Neural progenitor cell (in vitro differentiated cells): ENCODE measurements at places on chromosomes 4 and X. TPM values are rescaled to one million over a fixed set of nuclear protein-coding genes. Genes with fewer than 3 reads are reported as not detected.

The MSX1 gene
- 0.65 TPM in 1 of 2 replicates, not detected in the other for total RNA-seq

The SPATA18 gene
- 5.4 and 7.2 TPM in 2 replicates for total RNA-seq

The ERVMER34-1 gene
- 2.0 and 2.1 TPM in 2 replicates for total RNA-seq

The MRFAP1 gene
- 162 and 178 TPM in 2 replicates for total RNA-seq

The TAF7L gene
- total RNA-seq: not detected in 2 replicates

The YY2 gene
- total RNA-seq: 0.22 and 0.56 TPM in 2 replicates

The RASL11B gene
- total RNA-seq: 6.8 and 10.1 TPM in 2 replicates

The NAP1L5 gene
- 2.4 and 6.9 TPM in 2 replicates for total RNA-seq

The NKX3-2 gene
- total RNA-seq: 0.40 TPM in 1 of 2 replicates, not detected in the other

The FAM9C gene
- total RNA-seq: not detected in 2 replicates

The PCDH11X gene
- 21.0 and 27.1 TPM in 2 replicates for total RNA-seq

The IL9R gene
- 0.25 TPM in 1 of 2 replicates, not detected in the other for total RNA-seq

The EDA gene
- total RNA-seq: 6.8 and 7.4 TPM in 2 replicates

The TBX22 gene
- total RNA-seq: 0.53 and 1.0 TPM in 2 replicates

The TMPRSS11D gene
- not detected in 2 replicates for total RNA-seq

The HELT gene
- total RNA-seq: not detected in 2 replicates

- DNase-seq: peak; percentile 76
Observed at GRCh38 chr4:56434599-56435139, 746 bp downstream of the PPAT start.

- DNase-seq: no peak
Observed at GRCh38 chrX:13013363-13014110, 30.9 kb downstream of the FAM9C start.

DNA sequence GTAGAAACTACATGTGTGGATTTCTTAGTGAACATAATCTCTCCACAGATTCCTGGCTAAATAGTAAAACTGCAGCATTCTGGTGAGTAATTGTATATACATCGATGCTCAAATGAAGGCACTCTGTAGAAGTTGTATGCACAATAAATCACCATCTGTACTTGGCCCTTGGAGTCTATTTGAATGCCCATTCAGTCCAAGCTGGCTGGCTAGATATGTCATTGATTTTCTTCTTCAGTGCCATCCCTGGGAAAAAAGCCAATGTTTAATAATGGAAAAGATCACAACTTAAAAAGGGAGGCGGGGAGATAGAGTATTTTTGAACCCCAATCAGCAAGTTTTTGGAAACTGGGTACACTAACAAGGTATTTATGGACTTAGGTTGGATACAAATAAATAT lies 381.0 kb upstream of the TEX13C start:
- no peak for DNase-seq

GRCh38 chr4:54662901-54663585 lies 5.3 kb downstream of the KIT start:
- DNase-seq: no peak

DNA sequence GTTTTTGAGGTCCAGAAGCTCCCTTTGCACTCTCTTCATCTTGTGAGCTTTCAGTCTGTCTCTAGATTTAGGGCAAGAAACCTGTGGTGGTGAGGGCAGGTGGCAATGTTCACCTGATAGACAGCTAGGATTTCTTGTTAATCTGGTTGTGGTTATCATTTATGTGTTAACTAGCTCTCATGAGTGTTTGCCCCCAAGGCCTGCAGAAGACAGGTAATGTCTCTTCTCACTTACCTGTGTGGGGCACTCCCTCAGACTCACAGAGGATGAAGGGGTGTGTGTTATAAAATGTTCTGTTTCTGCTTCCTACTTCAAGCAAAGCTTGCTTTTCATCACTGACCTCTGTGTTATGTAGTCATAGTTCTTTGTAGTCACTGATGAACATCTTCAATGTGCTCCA lies 17.8 kb downstream of the EGF start:
- no peak for DNase-seq

GRCh38 chr4:8221476-8221875 lies 22.4 kb downstream of the SH3TC1 start:
- DNase-seq: no peak

DNA sequence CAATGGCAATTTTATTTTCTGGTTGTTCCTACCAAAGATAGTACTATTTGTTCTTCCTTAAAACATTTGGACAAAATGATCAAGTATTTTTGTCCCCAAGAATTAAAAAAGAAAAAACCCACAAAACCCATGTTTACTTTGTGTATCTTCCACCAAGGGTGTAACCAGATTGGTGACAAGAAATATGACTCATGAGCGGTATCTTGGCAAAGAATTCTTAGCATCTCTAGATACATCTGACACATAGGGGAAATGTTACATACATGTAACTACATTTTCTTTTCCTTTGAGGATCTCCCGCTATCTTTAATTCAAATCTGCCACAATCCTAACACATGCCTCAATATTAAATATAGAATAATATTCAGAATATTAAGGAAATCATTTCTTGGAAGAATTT lies 78.7 kb downstream of the WDFY3 start:
- no peak for DNase-seq

DNA sequence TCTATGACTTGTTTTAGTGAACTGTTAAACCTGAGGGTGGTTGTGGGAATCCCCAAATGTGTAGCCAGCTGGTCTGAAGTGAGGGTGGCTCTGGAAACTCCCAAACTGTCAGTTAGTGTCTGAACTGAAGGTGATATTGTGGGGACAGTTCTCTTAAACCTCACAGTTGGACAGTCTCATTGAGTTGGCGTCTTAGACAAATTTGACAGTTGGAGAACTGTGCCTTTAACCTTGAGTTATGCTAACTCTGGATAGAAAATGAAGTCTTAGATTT lies 20.7 kb upstream of the CTSO start:
- DNase-seq: no peak

DNA sequence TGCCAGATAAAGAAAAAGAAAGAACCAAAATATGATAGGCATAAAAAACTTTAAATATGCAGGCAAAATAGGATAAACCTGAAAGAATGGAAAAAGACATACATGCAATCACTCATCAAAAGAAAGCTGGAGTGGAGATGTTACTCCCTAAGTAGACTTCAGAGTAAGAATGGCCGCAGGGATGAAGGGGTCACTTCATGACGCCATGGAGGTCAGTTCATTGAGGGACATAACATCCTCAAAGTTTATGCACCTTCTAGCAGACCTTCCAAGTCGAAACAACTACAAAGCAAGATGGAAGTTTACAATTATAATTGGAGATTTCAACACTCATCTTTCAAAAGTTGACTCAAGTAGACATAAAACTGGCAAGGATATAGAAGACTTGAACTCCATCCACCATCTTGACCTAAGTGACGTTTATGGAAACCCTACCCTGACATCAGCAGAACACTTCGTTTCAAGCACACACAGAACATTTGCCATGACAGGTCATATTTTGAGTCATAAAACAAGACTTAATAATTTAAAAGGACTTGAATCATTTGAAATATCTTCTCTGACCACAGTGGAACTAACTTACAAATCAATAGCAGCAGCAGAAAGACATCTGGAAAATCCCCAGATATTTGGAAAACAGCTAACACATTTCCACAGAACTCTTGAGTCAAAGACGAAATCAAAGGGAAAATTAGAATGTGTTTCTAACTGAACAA lies 106.0 kb upstream of the LRPAP1 start:
- no peak for DNase-seq

- DNase-seq: no peak
Observed at GRCh38 chr4:13449590-13449989, 34.5 kb downstream of the RAB28 start.

- no peak for DNase-seq
Observed at GRCh38 chr4:67593741-67594175, 35.2 kb downstream of the STAP1 start.

GRCh38 chrX:147875866-147876596 lies 35.7 kb upstream of the FMR1 start:
- DNase-seq: no peak

- DNase-seq: peak; percentile 59
Observed at GRCh38 chrX:119004920-119005524, 30.6 kb downstream of the LONRF3 start.

DNA sequence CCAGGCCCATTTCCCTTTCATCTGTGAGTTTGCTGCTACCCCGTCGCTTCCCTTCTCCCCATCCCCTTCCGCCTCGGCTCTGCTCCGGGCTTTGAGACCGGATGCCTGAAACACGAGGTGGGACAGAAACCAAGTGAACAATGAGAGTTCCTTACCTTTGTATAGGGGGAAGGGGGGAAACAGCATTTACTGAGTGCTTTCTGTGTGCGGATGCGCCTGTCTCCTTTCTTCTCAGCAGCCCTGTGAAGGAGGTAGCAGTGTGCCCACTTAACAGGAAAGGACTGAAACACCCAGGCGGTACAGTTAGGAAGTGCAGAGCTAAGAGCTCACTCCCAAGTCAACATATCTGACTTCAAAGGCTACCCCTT lies 43.2 kb upstream of the TMSB15B start:
- no peak for DNase-seq

GRCh38 chr4:183909801-183910200 lies 4.7 kb downstream of the STOX2 start:
- no peak for DNase-seq

GRCh38 chr4:145545031-145545430 lies 63.4 kb downstream of the SMAD1 start:
- DNase-seq: no peak

DNA sequence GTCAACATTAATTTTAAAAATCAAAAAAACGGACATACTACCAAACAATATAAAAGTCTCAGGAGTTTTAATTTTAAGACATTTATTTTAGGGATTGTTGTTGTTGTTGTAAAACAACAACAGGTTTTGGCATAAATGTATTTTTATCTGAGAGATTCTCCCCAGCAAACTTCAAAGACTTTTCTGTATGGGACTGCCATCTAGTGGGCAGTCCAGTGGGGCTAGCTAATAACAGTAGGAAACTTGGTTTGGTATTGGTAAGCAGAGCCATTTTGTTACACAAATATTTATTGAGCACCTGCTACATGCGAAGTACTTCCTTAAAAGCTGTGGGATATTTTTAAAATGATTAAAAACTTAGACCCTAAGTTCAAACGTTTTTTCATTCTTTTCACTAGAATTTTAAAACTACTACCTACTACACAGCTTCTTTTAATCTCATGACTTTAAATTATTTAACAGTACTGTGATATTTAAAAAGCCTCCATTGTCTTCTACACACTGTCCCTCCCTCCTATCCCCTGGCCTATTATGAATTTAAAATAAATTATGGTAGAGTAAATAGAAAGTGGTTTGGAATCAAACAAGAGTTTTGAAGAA lies 1028.4 kb upstream of the INTU start:
- peak; percentile 57 for DNase-seq

DNA sequence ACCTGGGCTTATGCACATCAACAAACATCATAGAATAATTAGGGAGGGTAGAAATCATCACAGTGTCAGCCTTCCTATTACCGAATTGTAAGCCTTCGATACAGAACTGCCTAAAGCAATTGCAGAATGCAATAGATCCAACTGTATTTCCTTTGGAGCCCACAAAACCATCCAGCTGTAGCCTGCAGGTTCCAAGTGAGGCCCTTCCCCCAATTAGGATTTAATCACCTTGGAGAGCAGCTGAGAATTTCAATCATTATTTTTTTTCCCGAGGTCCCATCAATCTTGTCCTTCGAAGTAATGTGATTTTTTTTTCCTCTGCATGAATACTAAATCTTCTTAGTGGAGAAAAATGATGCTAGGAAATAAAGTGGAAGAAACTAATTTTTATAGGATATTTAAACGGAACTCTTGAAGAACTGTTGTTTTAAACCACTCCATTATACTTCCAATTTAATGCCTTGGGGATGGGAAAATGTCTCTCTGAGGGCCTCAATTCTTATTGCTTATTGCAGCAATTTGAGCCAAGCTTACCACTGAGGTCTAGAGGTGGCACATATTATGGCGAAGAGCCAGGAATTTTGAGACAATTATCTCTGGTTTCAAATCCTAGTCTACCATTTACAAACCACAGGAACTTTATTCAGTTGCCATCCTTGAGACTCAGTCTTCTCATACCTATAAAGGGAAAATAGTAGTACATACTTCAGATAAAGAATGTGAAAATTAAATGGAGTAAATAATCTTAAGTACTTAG lies 953.4 kb upstream of the IGFBP7 start:
- no peak for DNase-seq
